Activated CD4-positive, alpha-beta T cell treated with anti-CD3 and anti-CD28 coated beads for 1 hour (primary cell): ENCODE measurements at places on chromosomes 7 and 10.

- DNase-seq: no peak
Observed at GRCh38 chr10:107492389-107492788, 327.9 kb upstream of the SORCS1 start.

- DNase-seq: no peak
Observed at GRCh38 chr7:124566583-124566982, 199.0 kb downstream of the GPR37 start.

- no peak for DNase-seq
Observed at GRCh38 chr10:127151981-127152699, 44.3 kb downstream of the INSYN2A start.

- no peak for DNase-seq
Observed at GRCh38 chr7:136134503-136134902, 157.3 kb upstream of the MTPN start.

DNA sequence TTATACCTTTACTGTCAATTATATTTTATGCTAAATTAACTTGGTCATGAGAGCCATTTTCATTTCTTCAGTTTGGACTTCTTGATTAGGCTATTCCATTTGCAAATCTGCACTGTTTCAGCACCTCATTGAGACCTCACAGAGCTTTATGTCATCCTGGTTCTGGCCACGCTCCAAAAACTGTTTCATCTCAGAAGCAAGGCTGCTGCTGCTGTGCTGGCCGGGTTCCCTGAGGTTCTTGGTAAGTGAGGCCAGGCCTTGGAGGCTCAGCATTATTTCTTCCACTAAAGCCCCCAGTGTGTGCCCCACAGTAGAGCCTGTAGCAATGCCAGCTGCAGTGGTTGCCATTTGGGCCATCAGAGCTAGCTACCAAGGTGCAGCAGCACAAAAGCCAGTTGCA, 7.8 kb upstream of the ZNF485 start:
- DNase-seq: no peak

DNA sequence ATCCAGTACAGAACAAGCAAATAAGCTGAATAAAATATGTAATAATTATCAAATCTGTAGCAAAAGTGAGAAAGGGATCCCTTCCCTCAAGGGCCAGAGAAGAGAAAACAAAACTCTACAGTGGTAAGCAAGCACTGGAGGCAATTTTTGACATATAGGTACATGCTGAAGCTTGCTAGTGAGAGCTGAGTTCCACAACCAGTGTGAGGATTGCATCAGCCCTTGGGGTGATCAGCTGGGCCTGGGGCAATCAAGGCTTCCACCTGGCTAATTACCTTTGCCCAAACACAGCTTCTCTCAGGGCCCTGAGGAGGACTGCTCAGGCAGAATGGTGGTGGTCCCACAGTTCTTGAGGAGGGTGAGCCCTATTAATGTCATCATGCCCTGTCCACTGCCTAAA, 134.4 kb upstream of the DLX6 start:
- DNase-seq: no peak

DNA sequence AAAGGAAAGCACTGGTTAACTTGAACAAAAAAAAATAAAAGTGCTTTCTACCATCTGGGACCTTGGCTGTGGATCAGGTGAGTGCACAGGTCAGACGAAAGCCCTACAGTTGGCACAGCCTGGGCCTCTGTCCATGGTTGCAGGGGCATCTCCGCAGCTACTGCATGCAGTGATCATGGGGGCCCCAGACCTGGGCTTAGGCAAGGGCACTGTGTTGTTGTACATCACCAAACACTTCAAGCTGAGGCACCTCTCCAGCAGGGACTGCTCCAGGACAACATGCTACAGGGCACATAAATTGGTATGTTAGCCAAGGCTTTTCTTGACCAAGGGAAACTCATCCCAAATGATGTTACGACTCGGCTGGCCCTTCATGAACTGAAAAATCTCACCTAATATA, 23.5 kb downstream of the KLHL7 start:
- no peak for DNase-seq

- DNase-seq: no peak
Observed at GRCh38 chr7:23438171-23438570, 32.1 kb downstream of the IGF2BP3 start.

- DNase-seq: no peak
Observed at GRCh38 chr10:77711683-77712049, 74.1 kb upstream of the KCNMA1 start.

- DNase-seq: no peak
Observed at GRCh38 chr7:121235201-121235600, 93.6 kb upstream of the WNT16 start.

DNA sequence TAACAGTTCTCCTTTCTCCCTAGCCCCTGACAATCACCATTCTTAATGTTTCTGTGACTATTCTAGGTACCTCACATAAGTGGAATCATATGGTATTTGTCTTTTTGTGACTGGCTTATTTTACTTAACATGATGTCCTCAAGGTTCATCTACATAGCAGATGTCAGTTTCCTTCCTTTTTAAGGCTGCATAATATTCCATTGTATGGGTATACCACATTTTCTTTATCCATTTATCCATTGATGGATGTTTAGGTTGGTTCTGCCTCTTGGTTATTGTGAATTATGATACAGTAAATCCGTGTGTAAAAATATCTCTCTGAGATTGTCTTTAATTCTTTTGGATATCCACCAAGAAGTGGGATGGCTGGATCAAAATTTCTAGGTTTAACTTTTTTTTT, 13.2 kb downstream of the BBS9 start:
- no peak for DNase-seq

DNA sequence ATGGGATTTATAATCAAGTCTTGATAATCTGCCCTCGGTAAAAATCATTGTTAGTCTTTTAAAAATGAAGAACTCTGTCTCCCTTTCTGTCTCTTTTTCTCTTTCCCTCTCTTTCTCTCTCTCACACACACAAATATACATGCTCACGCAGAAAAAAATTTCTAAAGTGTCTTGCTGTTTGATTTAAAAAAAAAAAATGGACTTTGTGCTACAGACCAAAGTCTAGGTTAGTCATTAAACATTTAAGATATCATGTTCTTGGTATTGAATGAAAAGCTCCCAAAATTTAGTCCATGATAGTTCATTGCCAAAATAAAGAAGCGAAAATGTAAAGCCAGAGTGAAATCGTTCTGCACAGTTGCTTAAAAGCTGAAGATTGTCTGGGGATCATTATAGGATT, 665.8 kb downstream of the SORCS1 start:
- no peak for DNase-seq

GRCh38 chr7:99036546-99037111, 107.3 kb downstream of the SMURF1 start:
- DNase-seq: no peak

DNA sequence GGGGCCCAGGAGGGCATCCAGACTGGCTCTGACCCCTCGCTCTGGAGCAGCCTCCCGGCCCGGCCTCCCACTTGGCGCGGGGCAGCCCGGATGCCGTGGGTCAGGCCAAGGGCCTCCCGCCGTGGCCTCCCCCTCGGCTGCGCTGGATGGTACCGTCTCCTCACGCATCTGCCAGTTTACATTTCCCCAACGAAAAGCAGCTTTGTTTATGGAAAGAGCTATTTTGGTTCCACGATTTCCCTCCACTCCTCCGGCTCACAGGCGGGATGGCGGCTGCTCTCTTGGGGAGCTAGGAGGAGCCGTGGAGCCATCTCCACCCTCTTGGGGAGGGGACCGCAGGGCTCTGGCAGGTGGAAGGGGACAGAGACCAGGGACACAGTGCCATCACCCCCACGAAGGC, 93.2 kb upstream of the MYL10 start:
- DNase-seq: no peak

DNA sequence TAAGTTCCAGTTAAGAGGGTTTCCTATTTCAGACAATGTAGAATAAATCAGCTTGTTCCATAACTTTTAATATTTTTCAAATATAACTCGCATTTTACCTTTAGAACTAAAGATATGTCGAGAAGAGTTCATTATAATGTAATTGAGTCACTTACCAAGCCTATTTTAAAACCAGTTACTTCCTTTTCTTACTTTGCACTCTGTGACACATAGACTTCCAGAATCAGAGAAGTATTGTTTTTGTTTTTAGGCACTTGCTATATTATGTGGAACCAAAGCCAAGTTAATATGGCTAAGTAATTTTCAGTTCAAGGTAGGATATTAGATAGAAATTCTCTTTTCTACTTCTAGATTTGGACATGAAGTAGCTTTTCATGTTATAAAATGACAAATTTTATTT, 182.7 kb upstream of the PRPS1L1 start:
- no peak for DNase-seq

- DNase-seq: no peak
Observed at GRCh38 chr7:26284995-26285632, 6.5 kb upstream of the SNX10 start.
